Chondrocyte (in vitro differentiated cells): ENCODE measurements at places on chromosomes 4 and X. TPM values are rescaled to one million over a fixed set of nuclear protein-coding genes. Genes with fewer than 3 reads are reported as not detected.

DNA sequence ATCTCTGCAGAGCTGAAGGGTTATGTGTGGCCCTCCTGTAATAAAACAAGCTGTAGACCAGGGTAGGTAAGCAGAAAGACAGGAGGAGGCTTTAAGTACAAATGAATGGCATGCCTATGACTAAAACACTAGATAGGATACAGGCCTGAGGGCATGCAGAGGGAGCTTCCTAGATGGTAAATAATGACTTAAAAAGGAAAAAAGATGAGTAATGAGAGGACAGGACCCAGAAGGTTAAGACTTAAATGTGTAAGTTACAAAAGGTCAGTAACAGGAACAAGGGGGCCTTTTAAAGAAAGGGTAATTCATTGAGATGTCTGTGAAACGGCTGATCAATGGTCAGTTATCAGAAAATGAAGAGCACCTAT is 194.8 kb downstream of the SOWAHB start:
- H3K4me3 ChIP-seq, result no peak overlapping the region
- H3K36me3 ChIP-seq, result peaks cover 2% of the 10 kb centered on the region
- H3K4me1 ChIP-seq, result peaks cover 45% of the 10 kb centered on the region
- peak overlapping the region; percentile 79 for H3K27ac ChIP-seq
- DNase-seq, result no peak

Gene TIMM8A
- 9.2 to 12.9 TPM (median 11.0 TPM) in 3 replicates for total RNA-seq

DNA sequence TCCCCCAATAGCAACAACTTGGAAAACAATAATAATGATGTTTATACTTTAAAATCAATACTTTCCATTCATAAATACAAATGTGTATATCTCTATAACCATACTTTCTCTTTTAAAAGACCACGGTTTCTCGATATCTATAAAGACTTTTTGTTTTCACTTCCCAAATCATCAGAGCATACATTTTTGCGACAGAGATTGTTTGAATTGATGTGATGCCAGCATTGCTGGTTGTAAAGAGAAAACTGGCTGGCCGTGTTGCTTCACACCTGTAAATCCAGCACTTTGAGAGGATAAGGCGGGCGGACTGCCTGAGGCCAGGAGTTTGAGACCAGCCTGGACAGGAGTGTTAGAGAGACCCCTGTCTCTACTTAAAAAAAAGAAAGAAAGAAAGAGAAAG is 77.6 kb upstream of the ZNF518B start:
- H3K36me3 ChIP-seq, result no peaks in the 10 kb centered on the region
- H3K4me3 ChIP-seq, result no peak overlapping the region
- H3K27me3 ChIP-seq, result peaks cover 22% of the 10 kb centered on the region
- no peak for DNase-seq

Gene PAGE5
- not detected in 3 replicates for total RNA-seq

Gene CFAP299
- 0.52 TPM in 1 of 3 replicates, not detected in the others for total RNA-seq
